IPS-NIHi11 (cell line): ENCODE measurements at places on chromosomes 5 and 9.

DNA sequence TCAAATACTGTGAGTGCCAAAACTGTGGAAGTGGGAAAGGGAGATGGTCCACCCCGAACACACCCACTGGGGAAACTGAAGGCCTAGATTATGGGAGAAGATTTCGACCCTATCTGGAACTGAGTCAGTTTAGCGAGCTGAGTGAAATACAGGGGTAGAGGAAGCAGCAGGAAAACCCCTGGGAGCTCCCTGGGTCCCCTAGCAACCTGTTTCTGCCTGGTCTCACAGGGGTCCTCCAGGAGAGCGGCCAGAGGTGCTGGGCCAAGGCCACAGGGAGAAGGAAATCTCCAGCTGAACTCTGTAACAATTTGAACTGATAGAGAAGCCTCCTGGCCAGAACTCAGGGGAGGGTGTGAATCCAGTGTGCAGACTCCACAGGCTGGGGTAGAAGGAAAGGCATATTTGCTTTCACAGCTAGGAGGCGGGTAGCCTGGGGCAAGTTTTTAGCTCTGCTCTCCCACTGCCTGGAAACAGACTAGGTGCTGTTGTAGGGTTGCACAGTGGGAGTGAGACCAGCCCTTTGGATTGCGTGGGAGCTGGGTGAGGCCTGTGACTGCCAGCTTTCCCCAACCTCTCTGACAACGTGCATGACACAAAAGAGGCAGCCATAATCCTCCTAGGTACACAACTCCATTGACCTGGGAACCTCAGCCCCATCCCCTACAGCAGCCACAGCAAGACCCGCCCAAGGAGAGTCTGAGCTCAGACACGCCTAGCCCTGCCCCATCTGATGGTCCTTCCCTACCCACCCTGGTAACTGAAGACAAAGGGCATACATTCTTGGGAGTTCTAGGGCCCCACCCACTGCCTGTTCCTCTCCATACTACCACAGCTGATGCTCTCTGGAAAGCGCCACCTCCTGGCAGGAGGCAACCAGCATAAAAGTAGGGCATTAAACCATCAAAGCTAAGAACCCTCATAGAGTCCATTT, 78.8 kb upstream of the GPBP1 start:
- DNase-seq, result no peak

DNA sequence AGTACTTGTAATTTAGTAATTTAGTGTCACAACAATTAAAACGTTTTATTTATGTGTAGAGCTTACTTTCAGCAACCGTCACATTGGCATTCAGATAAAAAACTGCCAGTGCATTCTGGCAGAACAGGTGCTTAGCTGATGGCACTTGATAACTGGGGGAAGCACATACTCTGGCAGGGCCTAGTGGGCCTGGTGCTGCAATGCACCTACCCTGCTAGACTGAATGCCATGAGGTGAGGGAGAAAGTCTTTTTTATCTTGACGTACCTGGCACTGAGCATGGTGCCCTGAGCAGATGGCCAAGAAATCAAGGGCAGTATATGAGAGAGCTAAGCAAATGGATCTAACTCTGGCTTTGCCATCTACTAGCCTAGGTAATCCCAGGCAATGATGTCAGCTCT, 280.6 kb upstream of the EFNA5 start:
- DNase-seq, result no peak

- DNase-seq, result no peak
Observed at GRCh38 chr5:136137497-136138220, 5.0 kb downstream of the SMAD5 start.

GRCh38 chr5:129962506-129962905, 58.2 kb downstream of the CHSY3 start:
- no peak for DNase-seq

DNA sequence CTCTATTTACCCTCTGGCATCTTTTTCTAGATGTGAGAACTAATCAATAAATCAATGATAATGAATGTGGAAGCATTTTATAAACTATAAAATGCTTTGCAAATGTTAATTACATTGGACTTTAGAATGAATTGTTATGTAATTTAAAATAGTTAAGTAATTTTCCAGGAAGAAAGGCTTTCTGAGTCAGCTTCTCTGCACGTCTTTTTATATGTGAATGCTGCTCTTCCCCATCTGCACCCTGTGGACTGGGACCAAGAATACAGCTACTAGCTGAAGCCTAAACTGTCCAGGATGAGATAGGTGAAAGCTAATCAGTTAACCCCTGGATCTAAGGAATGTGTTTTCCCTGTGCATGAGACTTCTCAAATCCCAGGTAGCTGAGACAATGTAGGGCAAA, 292.9 kb downstream of the NR3C1 start:
- no peak for DNase-seq

DNA sequence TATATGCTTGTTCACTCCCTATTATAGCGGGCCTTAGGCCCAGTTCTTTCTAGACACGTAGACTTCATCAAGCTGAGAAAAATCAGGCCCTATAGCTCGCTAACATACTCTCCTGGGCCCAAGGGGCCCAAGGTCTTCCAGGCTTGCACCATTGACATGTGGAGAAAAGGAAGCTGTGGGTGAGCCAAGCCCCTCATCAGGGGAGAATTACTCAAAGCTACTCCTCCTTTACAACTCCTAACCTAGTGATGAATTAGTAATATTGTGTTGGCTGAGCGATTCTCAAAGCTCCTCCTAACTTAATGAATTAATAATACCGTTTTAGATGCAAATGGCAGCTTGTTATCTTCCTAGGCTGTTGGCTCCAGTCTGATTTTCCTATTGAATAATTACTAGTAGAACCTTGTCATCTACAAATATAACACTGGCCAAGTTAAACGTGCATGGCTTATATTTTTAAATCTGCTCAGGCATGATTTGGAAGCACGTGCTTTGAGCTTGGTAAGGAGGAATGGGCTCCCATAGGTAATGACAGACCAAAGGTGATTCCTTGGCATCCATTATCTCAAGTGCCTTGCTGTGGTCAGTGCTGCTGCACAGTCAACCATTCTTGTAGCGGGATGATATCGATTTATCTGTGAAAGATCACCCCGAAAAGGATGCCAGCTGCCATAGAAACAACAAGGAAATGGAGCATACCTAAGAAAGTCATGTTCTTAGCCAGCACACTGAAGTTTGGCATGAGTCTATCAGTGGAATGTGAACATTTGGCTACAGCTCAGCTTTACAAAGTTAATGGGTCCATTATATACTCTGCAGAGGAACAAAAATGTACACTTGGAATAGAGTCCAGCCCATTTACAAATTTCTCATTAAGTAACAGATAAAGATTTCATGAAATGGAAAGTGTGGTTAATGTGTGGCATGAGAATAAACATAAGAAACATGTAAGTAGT, 23.8 kb downstream of the LVRN start:
- DNase-seq, result no peak

GRCh38 chr5:169609716-169610115, 26.1 kb downstream of the SPDL1 start:
- DNase-seq, result no peak

- no peak for DNase-seq
Observed at GRCh38 chr9:69580582-69581214, 91.5 kb downstream of the APBA1 start.

- no peak for DNase-seq
Observed at GRCh38 chr5:178462816-178463215, 127.4 kb downstream of the COL23A1 start.

- peak; percentile 88 for DNase-seq
Observed at GRCh38 chr9:34675048-34675714, 12.7 kb upstream of the CCL27 start.

GRCh38 chr5:53151713-53152458, 42.3 kb upstream of the MOCS2 start:
- no peak for DNase-seq

DNA sequence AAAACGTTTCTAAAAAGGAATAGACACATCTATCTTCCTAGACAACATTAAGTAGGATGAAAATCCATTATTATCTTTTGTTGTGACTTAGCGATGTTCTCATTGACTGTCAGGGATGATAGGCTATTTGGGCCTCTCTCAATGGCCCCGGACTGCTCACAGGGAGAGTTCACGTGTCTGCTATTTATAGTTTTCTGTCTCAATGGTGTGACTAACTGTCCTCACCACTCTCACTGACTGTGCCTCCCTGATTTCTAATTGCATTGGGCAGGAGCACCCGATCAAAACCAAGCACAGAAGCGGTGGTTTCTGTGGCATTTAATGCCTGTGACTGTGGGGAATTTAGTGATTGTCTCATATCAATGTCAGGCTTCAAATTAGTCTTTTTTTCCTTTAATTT, 286.7 kb upstream of the KLF9 start:
- DNase-seq, result no peak

DNA sequence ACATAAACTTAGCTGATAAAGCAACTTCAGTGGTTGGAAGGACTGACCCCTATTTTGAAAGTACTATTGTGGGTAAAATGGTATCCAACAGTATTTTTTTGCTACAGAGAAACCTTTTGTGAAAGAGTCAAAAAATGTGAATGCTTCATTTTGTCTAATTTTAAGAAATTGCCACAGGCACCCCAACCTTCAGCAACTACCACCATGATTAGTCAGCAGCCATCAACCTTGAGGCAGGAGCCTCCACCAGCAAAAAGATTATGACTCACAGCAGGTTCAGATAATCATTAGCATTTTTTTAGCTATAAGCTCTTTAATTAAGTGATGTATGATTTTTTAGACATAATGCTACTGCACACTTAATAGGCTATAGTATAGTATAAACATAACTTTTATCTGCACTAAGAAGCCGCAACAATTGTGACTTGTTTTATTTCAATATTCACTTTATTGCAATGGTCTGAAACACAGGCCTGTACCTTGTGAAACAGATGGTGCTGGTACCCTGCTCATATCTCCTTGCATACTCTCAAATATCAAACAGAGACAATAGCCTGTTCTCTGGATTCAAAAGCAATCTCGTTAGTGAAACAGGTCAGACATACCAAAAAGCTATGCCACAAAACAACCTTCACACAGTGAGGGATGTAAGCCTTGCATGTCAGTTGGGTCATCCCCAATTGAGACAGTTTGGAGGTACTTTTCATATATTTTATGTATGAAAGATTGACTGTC, 261.2 kb upstream of the FAM174A start:
- DNase-seq, result no peak

- no peak for DNase-seq
Observed at GRCh38 chr5:42940853-42941252, 99.3 kb downstream of the ANXA2R start.

GRCh38 chr9:27549196-27549755, 19.7 kb upstream of the MOB3B start:
- no peak for DNase-seq

DNA sequence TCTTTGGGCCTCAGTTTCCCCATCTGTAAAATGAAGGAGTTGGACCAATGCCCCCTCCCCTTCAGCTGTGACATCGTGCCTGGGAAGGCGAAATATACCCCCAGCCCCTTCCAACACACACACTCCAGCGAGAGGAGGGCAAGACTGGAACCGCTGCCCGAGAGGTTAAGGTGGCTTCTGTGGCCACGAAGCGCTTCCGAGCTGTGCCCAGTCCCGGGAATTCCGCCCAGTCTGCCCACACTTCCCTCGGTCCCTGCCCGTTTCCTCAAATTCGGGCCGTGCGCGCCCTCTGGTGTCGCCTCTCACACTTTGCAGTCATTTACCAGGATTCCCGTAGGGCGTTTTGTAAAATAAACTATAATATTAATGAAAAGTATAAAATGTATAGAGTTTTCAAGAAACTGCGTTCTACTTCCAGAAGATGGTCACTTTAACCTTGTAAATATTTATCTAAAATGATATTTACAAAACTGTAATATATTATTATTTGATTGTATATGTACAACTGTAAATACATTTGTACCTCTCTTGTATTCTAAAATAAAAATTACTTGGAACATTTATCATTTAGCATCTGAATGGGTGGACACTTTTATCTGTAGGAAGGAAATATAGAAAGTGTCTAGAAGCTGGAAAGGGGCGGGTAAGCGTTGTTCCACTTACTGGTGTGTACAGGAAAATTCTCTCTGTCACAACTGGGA, 11.0 kb upstream of the EXOSC2 start:
- DNase-seq, result peak; percentile 84

DNA sequence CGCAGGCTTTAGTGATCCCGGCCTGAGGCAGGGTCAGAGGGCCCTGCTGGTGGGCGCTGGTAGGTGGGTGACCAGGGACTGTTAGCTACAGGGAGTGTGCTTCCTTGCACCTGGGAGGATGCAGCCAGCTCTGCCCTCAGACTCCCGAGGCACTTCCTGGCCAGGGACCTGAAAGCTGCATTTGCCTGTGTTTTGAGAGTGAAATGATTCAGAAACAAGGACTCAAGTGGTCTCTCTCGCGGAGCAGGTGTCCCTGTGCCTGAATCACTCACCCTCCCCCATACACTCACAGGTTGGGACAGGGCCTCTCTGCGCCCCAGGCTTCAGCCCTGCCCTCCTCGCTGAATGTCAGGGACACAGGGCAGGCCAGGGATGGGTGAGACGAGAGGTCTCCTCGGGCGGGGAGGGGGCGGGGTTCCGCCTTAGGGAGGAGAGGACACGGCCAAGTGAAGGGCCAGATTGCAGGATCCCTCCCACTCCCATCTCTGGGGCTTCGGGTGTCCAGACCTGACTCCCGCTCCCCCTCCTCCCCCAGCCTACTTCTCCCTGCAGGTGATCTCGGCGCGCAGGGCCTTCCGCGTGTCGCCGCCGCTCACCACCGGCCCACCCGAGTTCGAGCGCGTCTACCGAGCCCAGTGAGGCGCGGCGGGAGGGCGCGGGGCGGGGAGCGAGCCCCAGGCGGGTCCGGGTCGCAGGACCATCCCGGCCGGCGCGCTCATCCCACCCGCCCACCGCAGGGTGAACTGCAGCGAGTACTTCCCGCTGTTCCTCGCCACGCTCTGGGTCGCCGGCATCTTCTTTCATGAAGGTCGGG, 1.5 kb downstream of the LTC4S start:
- DNase-seq, result peak; percentile 65
